ENCODE measurements at places on chromosomes 16 and 17.
A peak's percentile ranks its signal among the peaks of the same experiment; 100 is the strongest.

GRCh38 chr17:37206299-37206698, 169.5 kb upstream of the C17orf78 start:
- DNase-seq = no peak

DNA sequence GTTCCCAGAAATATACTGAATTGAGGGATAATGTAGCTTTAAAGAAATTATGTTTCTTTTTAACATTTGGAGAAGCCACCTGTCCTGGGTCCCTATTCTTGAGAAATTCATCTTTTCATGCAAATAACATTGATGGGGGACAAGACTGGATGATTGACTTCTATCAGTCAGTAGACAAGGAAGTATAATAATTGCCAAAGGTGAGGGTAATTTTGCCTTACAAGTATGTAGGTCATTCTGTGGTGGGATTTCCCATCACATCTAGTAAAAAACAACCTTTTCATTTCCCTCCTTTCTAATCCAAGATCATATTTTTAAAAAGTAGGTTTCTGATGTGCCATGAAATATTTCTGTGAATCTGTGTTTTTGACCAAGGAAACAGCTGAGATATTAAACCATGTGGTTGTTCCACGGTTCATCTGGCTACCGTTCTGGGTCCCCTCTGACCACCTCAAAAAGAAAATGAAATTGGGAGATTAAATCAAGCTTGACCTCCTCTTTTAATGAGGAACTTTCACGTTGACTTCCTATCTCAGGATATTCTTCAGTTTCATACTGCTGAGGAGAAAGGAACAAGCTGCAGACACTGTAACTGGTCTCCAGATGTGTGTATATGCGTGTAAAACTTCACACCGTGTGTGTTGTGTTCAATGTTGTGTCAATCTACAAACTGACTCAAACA, 138.6 kb downstream of the MAP2K6 start:
- no peak for DNase-seq

DNA sequence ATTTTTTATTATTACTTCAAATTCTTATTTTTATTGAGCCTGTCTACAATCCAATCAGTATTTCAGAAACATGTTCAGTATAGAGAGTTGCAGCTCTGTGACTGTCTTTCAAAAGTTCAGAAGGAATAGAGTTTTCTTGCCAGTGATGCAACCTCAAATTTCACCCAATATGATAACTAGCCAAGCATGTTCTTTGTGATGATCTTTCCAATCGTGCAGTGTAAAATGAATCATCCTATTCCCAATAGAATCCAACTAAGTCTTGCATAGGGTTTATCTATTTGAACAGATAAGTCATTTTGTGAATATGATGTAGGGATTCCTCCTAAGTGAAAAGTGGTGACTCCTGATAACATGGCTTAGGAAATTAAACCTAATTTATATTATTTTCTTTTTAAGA, 937.8 kb downstream of the KCNJ2 start:
- no peak for DNase-seq

- DNase-seq = peak; percentile 51
Measured at GRCh38 chr16:52912565-52913173, 140.0 kb downstream of the CHD9NB start.

DNA sequence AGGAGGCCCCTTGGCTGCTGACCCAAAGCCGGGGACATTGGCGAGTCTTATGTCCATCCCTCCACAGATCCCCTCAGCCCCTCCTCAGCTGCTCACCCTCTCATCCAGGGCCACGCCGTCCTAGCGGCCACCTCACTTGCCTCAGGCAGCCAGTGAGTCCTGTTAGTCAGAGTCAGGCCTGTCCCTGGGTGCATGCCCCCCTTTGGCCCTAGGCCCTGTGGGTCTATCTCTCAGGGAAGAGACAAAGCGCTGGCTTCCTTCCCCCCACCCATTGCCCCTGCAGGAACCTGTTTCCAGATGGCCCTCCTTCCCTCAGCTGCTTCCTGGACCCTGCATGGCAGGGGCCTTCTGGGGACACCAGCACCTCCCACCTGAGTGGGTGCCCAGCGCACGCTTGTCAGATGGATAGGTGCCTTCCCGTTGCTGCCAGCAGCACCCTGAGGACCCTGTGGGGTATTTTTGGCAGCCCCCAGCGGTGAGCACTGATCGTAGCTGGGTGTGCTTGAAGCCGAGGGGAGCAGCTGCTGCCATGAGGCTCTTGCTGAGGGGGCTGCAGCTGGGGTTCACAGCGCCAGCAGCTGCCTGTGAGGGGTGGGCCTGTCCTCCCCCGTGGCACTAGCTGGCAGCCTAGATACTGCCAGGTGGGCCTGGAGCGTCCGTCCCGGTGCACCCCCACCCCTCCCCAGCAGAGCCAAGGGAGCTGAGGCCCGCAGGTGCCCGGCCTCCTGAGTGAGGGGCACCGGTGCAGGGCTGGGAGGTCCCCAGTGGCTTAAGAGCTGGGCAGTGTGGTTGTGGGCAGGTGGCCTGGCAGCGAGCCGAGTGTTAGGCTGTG, 8.4 kb downstream of the DBNDD1 start:
- no peak for DNase-seq

GRCh38 chr16:77430787-77431585, 3.8 kb downstream of the ADAMTS18 start:
- no peak for DNase-seq

DNA sequence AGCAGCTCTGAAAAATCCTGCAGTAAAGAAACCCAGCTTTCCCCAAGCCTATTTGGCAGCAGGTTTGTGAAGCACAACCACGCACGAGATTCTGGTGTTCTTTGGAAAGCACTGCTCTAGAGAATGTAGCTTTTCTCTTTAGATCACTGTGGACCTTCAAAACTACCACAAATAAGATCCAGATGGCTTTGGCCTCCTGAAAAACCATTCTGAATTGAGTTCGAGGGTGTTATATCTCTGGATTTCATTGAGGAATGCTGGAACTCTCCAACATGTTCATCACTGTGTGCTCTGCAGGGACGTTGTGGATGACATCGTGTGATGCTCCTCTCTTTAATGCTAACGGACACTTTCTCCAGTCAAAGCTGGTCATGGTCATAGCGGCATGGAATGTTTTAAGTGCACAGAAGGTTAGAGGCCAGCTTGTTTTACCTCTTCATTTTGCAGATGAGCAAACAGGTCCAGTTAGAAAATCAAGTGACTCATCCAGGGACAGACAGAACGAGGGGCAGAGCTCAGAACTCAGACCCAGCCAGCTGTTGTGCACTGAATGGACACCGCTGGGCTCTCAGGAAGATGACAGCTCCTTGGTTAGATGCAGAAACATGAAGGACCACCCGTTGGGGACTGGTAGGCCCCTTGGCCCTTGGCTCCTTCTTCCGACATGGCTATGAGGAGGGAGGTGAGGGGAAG, 37.2 kb downstream of the CCDC42 start:
- no peak for DNase-seq

GRCh38 chr16:50167556-50167955, 14.4 kb downstream of the TENT4B start:
- DNase-seq = no peak

- peak; percentile 16 for DNase-seq
Measured at GRCh38 chr16:70736465-70737376, 50.9 kb upstream of the MTSS2 start.

GRCh38 chr17:9206741-9207332, 185.5 kb downstream of the NTN1 start:
- no peak for DNase-seq

DNA sequence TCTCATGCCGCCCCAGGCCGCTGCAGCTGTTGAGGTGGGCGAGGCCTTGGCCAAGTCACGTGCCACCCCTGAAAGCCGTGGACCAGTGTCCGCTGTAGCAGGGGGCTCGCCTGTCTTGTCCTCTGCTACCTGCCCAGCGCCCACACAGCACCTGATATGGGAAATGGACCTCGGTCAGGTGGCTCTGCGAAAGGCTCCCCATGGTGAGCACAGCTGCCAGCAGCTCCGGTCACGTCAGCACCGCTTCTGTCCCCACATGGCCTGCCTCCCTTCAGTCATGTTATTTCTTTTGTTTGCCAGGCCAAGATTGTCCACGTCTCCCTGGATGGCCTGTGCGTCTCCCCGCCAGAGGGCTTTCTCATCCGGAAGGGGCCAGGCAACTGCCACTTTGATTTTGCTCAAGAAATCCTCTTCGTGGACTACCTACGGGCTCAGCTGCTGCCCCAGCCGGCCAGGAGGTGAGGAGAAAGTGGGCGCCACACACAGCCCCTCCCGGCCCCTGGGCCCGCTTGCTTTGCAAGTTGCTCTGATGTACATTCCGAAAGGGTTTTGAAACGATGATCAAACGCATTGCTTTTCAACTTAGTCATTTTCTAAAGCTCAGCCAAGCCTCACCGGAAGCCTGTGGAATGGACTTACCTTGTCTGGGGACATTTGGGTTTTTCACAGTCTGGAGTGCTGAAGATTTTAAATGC, 219.8 kb downstream of the KATNIP start:
- DNase-seq = no peak

- DNase-seq = no peak
Measured at GRCh38 chr17:48155889-48156611, 48.5 kb downstream of the SNX11 start.

DNA sequence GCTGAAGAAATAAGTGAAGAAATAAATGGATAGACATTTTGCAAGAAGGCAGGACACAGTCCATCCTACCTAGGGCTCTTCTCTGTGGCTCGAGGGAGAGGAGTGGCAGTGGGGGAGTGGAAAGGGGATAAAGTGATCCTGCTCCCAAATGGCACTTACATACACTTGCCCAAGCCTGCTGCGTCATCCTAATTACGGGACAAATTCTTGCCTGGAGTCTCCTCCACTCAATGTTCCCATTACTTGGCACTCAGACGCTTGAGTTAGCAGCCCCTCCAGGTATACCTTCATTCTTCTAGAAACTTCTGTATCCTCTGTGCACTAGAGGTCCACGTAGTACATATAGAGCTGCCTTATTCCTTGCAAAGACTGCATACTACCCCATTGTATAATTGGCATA, 15.7 kb upstream of the MAP3K14 start:
- no peak for DNase-seq

GRCh38 chr16:20729141-20729540, 12.5 kb downstream of the THUMPD1 start:
- no peak for DNase-seq

DNA sequence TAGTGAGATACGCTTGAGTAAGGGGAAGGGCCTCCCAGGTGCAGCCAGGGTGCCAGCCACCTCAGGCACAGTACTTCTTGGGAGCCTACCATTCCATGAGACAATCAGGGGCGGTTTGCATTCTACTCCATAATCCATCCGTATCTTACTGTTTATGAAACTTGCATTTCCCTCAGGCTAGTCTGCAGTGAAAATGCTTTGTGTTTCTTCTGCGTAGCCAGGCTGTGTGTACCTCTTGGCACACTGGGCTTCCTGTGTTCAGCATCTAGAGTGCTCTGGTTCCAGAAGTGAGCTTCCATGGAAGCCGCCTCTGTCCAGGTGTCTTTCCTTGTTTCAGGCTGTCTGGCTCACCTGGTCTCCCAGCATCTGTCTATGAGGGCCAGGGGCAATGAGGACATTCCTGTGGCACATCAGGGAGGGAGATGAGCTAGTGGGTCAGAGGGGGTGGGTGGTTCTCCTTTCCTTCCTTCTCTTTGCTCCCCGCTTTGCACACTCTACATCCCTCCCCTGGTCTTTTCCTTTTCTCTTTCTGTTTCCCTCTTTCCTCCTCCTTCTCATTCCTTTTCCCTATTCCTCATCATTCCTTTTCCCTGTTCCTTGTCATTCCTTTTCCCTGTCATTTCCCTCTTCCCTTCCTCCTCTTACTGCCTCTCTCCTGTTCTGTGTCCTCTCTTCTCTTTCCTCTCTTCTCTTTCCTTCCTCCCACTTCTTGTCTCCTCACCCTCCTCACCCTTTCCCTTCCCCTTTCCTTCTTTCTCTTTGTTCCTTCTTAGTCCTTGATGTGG, 386.5 kb downstream of the CPPED1 start:
- DNase-seq = no peak

GRCh38 chr17:76527430-76528111, 9.9 kb downstream of the CYGB start:
- DNase-seq = peak; percentile 24

DNA sequence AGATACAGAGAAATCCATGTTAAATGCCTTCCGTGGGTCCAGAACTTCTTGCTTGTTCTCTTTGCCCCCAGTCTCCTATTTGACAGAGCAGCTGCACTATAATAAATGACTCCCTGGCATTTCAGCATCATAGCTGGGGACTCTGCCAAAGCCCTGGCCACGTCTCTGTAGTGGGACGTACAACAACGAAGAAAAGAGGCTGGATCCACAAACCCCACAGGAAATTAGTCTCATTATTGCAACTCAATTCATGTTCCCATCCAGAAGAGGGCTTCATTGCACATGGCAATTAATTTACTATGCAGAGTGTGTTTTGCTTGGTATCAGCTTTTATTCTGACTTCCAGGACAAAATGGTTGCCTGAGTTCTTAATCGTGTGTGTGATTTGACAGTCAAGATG, 121.3 kb downstream of the CDH13 start:
- DNase-seq = no peak

DNA sequence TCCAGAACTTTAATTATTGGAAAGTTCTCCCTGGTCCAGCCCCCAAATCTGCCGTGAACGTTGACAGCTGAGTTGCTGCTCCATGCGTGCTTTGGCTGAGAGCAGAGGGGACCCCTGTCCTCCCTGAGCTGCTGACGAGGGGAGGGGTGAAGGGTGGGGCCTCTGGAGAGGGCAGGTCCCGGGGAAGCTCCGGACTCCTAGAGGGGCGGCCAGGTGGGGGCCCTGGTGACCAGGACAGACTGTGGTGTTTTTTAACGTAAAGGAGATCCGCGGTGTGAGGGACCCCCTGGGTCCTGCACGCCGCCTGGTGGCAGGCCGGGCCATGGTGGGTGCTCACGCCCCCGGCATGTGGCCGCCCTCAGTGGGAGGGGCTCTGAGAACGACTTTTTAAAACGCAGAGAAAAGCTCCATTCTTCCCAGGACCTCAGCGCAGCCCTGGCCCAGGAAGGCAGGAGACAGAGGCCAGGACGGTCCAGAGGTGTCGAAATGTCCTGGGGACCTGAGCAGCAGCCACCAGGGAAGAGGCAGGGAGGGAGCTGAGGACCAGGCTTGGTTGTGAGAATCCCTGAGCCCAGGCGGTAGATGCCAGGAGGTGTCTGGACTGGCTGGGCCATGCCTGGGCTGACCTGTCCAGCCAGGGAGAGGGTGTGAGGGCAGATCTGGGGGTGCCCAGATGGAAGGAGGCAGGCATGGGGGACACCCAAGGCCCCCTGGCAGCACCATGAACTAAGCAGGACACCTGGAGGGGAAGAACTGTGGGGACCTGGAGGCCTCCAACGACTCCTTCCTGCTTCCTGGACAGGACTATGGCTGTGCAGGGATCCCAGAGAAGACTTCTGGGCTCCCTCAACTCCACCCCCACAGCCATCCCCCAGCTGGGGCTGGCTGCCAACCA, at the start of gene MC1R:
Gene MC1R, plus strand, starts transcription at position 410 of the 895 bp plus-strand sequence. Its CDS starts 397 bp downstream, at position 807.
- DNase-seq = no peak

DNA sequence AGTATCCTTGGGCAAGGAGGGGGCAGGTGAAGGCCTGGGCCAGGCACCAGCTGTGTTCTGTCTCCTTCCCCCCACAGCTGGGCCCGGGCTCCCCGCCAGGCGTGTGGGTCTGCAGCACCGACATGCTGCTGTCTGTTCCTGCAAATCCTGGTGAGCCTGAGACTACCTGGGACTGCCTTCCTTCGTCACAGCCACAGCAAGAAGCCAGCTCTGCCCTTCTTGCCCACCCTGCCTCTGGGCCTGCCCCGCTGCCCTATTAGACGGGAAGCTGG, 12.3 kb downstream of the FCSK start:
- no peak for DNase-seq

All from activated CD4-positive, alpha-beta T cell treated with anti-CD3 and anti-CD28 coated beads, Interleukin-2, amount 50 U/mL, for 48 hours (primary cell).